ENCODE measurements at places on chromosomes 1 and 21.

GRCh38 chr1:204704794-204705492 lies 19.4 kb upstream of the LRRN2 start:
- DNase-seq, result no peak

DNA sequence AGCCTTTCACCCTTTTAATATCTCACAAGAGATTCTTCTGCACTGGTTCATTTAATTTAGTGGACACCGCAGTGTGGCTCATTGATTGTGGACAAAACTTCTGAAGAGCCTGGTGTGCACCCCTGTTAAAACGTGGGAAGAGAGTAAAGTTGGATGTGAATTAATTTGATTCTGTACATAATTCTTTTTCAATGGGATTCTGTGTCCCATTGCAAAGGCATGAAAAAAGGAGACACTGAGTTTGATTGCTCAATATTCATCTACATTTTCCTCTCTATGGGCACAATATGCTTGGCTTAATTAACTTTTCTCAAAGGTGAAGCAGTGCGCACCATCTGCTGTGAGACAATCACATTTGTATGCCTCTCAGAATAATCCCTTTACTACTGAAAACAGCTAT lies 95.1 kb downstream of the BARHL2 start:
- DNase-seq, result no peak

- no peak for DNase-seq
Measured at GRCh38 chr1:2019571-2020309, 595 bp downstream of the GABRD start.

DNA sequence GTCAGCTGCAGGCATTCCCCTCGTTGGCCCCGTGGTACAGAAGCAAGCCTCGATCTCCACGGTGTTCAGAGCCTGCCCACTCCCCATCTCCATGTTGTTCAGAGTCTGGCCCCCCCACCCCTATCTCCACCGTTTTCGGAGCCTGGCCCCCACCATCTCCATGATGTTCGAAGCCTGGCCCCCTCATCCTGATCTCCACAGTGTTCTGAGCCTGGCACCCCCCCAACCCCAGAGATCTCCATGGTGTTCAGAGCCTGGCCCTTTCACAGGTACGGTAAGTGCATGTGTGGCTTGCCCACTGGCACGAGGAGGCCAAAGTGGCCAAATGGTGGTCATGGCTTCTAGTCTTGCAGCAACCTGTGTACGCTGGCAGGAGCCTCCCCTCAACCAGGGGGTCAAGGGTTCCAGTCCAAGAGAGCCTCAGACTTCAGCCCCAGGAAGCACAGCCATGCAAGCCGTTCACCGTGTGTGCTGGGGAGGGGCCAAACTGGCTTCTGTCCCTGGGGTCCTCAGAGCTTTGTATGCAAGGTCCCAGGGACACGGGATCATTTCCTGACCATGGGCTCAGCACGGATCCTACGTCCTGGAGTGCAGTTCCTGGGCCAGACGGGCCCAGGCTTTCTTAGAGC lies 13.3 kb upstream of the PCBP3 start:
- DNase-seq, result no peak

GRCh38 chr21:35394634-35395369 lies 345.7 kb upstream of the RUNX1 start:
- DNase-seq, result no peak

- DNase-seq, result no peak
Measured at GRCh38 chr1:206823727-206824126, 41.7 kb upstream of the IL20 start.

- DNase-seq, result no peak
Measured at GRCh38 chr1:231233735-231234417, 7.1 kb upstream of the GNPAT start.

DNA sequence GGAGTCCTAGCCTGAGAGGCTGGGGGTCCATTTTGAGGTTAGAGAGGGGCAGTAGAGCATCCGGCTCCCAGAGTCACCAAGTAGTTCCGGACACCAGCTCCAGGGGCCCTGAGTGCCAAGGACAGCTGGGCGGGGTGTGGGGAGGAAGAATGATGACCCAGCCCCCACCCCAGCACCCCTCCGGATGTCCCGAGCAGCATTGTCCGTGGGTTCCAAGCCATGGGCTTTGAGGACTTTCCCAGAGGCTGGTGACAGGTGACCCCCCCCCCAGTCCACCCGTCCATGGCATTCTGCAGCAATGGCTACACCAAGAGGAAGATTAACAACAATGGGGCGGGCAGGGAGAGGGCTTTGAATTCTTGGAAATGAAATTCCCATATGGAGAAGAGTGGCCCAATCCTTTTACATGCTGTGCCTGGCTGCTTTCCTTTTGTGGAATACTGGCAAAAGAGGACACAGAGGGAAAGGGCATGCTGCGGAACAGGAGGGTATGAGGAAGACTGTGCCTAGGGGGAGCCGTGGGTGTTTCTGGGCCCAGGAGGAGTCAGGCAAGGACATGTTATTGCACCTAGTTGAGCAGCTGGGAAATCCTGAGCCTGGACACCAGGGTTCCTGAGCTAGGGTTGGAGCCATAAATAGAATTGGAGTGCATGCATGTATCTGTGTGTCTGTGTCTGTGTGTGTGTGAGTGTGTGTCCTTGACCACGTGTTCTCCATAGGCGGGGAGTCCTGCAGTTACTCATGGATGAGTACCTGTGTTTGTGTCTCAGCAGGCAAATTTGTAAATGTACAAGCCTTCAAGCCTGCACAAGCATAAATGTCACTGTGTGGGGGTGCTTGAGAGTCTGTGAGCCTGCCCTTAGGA lies 956 bp downstream of the ATP1A2 start:
- no peak for DNase-seq

DNA sequence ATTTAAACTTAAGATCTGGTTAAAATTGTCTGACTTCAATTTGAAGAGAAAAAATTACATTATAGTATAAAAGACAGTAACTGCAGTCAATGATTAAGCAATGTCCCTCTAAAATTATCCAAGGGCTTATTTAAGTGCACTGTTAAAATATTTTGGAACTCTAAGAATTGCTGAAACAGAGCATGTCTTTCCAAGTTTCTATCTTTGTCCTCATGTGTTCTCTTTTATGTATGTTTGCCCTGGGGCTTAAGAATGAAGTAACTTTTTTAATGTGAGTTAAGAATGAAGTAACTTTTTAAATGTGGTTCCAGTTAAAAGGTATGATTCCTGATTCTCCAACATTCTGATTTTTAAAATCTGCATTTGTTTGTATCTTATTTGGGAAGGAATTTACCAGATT lies 69.0 kb upstream of the MARK1 start:
- DNase-seq, result no peak
